Stimulated activated CD4-positive, alpha-beta T cell treated with anti-CD3 and anti-CD28 coated beads, Interleukin-1b, Interleukin-23, amount 100 ng/mL, for 1 hour (primary cell): ENCODE measurements at places on chromosomes 5 and 9.

DNA sequence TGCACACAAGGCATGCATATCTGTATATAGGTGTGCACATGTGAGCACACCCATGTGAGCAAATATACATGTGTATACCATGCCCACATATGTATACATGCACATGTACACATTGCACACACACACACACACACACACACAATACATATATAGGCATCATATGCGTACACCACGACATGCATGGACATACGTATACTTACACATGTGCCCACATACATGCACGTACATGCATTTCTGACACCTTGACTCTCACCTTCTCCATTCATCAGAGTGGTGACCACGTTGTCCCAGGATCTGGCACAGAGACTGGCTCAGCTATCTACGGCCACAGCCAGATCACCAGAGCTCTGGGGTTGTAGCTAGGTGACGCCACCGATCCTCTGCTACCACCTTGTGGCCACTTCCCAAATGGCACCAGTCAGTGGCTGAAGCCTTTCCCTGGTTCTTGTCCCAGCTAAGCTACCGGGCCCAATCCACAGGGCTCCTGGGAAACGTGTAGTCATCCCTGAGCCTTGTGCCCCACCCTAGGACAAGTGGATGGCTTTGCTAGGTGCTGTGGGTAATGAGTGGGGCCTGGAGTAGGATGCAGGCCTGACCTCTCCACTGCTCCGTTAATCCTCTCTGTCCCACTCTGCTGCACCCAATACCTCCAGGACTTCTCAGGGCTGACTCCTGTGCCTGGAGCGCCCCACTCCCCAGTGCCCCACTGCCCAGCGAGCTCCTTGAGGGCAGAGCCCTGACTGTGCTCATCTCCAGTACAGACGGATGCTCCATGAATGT is 194.4 kb downstream of the RGS3 start:
- peak; percentile 52 for DNase-seq

DNA sequence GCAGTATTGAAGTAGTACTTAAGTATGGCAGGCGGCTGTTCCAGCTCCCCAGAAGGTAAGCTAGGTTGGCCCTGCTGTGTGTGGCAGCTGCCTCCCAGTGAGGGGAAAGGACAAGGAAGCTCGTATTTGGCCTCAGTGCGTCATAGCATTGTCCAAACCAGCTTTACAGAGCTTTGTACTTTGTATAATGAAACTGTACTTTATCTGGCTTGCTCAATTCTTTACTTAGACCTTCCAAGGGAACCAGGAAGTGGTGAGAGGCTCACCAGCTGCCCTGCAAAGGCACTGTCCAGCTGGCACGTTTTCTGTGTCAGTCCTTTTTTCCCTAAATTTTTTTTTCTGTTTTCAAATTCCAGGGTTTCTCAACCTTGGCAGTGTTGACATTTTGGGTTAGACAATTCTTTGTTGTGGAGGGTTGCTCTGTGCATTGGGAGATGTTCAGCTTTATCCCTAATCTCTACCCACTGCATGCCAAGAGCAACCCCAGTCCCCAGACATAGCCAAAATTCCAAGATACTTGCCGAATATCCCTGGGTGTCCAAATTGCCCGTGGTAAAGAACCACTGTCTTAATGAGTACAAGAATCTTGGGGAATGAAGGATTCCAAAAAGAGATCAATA is 474.5 kb downstream of the LRRC70 start:
- no peak for DNase-seq

GRCh38 chr5:55226934-55227663 is at the start of gene MCIDAS:
Gene MCIDAS (minus strand): TSS chr5:55227315. CDS start chr5:55227138, 177 bp downstream.
- no peak for DNase-seq

DNA sequence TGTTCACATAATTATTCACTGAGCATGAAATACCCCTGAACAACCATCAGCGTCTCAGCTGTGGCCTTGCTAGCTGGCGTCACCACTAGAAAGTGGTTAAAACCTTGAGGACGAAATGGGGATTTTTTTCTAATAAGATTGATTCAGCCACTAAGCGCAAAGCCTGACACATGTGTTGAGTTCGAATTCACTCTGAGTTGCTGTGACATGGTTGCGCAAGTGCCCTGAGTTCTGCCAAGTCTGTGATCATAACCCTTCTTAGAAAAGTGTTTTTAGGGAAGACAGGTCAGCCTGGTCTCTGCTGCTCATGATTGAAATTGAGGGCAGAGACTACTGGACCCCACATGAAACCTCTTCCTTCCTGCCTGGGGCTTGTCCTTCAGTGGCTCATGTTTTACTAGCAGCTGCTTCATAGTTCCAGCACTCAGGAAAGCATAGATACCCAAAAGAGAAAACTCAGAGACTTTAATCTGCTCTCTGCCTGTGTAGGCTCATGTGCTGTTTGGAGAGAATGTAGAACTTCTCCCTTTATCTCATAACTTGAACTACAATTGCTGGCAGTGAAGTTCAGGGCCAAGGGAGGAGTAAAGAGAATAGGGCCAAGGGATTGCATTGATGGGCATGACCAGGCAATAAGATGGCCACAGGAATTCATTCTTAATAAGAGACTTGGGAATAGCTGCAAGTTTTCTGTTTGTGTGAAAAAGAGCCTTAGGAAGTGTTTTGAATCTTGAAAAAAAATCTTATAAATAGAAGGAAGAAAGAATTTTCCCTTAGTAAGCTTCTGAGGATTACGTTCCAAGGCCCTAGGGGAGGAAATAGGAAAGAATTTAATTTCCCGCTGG is 66.8 kb upstream of the CXCL14 start:
- DNase-seq = no peak

DNA sequence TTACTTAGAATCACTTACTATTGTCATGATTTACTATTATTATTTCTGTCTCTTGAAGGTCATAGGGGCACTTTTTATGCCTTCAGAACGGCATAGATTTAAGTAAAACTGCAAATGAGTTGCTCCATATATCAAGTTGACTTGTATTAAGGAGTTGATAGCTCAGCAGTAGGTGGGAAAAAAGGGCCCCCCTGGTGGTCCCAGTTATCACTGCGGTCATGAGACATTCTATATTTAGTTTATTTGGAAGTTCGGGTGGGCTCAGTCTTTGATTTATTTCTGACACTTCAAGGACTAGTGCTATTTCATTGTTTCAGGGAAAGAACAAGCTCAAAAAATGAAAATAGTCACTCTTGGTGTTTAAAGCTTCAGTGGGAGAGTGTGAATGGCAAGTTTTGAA is 159.3 kb downstream of the SLC24A2 start:
- DNase-seq = no peak

DNA sequence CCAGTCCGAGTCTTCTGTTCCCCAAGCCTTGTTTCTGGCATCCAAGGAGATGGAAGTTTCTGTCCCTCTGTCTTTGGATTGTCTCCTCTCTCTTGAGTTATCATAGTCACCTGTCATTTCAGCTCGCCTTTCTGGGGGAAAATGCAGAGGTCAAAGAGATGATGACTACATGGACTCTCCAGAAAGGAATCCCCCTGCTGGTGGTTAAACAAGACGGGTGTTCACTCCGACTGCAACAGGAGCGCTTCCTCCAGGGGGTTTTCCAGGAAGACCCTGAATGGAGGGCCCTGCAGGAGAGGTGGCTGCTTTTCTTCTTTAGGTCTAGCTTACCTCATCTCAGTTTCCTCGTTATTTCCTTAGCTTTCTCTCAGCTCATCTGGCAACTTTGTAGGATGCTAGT is 25.1 kb downstream of the ERAP2 start:
- DNase-seq = no peak

DNA sequence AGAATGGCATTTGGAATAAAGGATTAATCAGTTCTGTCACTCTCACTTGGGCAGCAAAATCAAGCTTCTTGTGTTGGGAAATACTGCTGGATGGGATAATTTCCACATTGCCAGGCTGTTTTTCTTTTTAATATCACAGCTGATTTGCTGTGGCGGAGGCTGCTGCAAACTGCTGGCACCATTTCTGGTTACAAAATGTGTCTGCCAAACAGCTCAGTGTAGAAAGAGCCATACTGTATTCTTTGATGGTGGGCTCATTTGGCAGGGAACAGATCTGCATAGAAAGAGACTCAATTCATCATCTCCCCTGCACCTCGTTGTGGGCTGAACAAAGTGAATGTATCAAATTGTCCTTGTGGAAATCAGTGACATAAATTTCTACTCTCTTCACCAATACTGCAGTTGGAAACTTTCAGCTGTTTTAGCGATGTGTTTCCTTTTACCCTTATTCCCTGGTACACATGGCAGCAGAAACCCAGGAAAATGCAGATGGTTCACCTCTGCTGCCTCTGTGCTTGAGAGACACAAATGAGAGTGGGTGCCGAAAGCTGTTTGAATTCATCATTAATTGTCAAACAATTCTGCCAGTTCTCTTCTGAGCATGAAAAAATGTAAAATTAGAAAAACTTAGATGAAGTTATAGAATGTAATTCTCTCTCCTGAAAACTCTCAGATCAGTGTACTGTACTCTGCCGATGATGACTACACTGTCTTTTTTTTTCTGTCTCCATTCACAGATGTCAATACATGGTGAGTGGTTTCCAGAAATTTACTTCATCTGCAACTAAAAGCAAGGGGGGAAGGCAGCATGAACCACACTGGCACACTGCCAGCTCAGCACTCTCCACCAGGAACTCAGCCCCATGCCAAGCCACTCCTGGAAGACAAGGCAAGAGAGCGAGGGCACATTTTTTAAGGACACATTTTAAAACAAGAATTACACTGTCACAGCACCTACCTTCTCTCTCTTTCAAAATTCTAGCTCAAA is 75.0 kb downstream of the HMHB1 start:
- DNase-seq = no peak

DNA sequence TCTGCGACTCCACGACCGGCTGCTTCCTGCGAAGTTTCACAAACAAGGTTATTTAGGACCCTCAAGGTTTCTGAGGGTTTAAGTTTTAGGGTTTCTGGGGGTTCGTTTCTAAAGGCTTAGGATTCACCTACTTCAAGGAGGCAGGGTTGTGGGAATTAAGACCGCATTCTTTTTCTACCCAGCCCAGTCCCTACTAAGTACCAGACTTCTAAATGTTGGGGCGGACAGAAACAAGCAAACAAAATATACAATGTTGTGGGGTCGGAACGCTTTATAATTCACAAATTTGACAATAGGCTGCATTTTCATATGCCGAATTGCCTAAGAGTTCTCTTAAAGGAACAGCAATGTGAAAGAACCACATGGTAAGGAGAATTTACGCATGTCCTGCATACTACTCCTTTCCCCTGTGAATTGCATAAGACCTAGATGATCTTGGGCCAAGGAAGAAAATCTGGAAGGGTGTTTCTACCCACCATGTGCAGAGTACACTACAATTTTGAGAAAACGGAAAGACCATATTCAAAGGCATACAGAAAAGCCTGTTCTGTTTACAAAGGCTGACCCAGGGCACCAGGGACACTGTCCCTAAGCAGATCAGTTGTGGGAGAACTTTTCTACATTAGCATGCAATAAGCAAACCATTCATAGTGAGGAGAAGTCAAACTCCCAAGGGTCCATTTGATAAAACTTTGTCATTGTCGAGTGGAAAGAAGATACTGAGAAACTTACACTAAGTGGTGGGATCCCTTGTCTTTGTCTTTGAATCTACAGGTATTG is 457.3 kb downstream of the RAB3C start:
- DNase-seq = no peak
